ENCODE measurements at places on chromosomes 12 and 14. TPM values are rescaled to one million over a fixed set of nuclear protein-coding genes. Genes with fewer than 3 reads are reported as not detected.
A peak's percentile ranks its signal among the peaks of the same experiment; 100 is the strongest.

GRCh38 chr14:101132588-101132987 is 229.1 kb upstream of the RTL1 start:
- DNase-seq = no peak

- DNase-seq = no peak
These were observed 188.6 kb downstream of the ALG10 start for GRCh38 chr12:34210689-34211530.

RND1 gene
- not detected for total RNA-seq

- DNase-seq = no peak
These were observed 942 bp downstream of the ZC2HC1C start for GRCh38 chr14:75070383-75070782.

DNA sequence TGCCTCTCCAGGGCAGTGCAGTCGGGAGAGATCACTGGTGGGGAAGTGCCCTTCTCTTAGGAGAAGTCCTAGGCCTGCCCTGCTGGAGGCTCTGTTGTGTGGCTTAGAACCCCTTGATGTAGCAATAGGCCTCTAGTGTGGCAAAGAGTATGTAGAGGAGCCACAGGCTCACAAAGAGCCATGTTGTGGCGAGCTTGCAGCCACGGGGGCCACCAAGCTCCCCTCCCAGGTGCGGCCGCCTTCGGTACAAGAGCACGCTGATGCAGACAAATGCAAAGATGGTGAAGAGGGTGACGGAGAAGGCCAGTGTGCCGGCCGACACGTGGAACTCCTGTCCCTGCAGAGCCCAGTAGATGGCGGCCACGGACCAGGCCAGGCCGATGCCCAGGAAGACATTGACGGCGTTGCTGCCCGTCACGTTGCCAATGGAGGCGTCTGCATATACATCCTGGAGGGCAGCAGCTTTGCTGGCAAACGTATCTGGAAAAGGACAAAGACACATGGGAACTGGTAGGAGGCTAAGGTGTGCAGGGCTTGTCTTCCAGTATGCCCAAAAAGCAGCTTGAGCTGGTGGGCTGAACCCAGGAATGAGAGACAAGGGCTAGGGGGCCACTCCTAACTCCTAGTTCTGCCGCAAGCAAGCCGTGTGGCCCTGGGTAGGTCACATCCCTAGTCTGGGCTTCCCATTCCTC is 142.8 kb downstream of the SLC8A3 start:
- DNase-seq = peak; percentile 40

TBX5 gene
- not detected for total RNA-seq

KLRC3 gene
- total RNA-seq = not detected

DNA sequence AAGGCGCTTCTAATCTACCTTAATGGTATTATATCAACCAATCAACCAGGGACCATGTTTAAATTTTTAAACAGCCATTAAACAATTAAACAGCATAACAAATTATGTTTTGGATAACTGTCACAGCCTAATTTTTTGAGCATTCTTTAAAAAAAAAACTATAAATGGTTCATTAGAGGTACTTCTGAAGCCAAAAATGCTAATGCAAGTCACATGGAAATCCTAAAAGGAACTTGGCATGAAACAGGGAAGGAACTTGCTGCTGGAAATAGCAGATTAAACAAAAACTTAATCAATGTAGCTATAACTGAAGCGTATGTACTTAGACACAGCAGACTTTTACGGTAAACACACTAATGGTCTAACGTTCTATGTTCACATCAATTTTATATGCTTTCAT is 190.2 kb upstream of the BTG1 start:
- no peak for DNase-seq

GRCh38 chr14:61406675-61407074 is 85.3 kb downstream of the PRKCH start:
- DNase-seq = no peak

DNA sequence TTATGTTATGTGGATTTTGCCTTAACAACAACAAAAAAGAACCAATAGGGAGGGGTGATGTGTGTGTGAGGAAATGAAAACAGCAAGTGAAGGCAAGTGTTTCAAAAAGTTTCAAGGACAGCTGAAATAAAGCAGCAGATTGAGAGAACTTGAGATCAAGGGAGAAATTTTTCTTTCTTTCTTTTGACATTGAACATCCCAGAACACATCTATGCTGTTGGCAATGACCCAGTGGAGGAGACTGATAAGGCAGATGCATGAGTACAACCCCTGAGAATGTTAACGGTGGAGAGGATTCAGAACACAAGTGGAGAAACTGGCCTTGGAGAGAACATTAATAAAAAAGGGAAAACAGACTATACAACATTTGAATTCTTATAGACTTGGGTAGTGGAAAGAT is 2.9 kb downstream of the LLPH start:
- DNase-seq = no peak

SYCP3 gene
- 0.21 TPM for total RNA-seq

PTPRQ gene
- total RNA-seq = 0.47 TPM

DNA sequence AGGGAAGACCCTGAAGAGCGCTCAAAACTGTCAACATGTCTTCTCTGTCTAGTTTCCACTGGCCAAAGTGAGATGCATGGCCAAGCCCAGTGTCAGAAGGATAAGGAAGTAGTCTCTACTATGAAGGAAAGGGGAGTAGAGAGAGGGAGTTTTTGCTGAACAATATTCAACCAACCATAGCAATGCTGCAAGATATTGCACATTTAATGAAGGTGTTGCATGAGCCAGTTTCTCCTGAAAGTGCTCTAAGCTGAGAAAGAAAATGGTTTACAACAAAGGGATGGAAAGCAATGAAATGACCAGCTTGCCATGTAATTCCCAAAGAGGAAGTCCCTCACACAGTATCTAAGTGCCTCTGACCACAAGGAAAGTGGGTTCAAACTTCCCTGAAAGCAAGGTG is 40.0 kb upstream of the NID2 start:
- no peak for DNase-seq

DNA sequence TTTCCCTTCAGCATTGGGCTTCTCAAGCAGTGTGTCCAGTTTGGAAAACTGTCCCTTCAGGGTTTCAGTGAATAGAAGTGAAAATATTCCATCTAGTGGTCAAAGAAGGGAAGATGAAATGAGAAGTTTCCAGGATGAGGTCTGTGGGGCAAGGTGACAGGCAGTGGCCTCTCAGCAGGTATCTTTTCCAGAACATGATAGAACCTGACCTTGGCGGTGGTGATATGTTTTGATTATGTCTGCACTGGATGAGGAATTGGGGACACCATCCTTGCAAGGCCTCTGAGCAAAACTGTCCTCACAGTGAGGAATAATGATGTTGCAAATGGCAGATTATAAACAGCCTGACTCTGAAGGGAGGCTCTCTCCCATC is 4.7 kb downstream of the GPX2 start:
- DNase-seq = peak; percentile 44

DNA sequence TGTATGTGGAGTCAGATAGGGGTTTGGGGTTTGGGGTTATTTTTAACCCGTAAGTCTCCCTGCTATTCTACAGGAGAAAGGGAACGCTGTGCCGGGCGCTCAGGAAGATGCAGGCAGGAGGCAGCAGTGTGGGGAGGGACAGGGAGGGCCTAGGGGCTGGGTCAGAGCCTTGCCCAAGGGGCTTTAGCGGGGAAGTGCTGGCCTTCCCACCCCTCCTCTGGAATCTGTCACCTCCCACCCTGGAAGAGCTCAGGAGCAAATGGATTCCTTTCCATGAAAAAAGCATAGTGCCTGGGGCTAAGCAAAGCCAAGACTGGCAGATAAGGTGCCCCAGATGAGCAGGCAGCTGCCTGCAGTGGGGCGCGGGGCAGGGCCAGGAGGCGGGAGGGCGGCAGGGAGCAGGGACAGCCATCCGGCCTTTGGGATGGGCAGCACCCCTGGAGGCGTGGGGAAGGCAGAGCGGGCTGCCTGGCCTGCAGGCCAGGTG is 7.3 kb upstream of the INF2 start:
- DNase-seq = peak; percentile 30

All from myocyte (in vitro differentiated cells).